AML-193 (cell line): ENCODE measurements at places on chromosomes 5 and 9.

DNA sequence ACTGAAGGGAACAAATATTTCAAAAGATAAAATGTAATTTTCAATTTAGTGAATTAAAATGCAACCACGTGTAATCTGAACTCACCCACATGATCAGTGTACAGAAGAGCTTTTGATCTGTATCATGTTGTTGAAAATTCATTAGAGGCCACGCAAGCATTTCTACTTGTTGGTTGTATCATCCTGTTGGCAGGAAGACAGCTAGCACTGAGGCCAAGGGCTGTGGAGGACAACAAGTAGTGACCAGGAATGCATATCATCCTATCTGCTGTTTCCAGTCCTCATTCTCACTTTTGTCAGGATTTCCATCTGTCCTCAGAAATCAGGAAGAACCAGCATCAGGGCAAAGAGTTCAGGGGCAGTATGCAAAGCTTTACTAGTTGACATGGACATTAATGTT, 29.9 kb upstream of the CKS2 start:
- DNase-seq = no peak

- DNase-seq = no peak
Measured at GRCh38 chr5:14445576-14446290, 135.9 kb upstream of the OTULINL start.

DNA sequence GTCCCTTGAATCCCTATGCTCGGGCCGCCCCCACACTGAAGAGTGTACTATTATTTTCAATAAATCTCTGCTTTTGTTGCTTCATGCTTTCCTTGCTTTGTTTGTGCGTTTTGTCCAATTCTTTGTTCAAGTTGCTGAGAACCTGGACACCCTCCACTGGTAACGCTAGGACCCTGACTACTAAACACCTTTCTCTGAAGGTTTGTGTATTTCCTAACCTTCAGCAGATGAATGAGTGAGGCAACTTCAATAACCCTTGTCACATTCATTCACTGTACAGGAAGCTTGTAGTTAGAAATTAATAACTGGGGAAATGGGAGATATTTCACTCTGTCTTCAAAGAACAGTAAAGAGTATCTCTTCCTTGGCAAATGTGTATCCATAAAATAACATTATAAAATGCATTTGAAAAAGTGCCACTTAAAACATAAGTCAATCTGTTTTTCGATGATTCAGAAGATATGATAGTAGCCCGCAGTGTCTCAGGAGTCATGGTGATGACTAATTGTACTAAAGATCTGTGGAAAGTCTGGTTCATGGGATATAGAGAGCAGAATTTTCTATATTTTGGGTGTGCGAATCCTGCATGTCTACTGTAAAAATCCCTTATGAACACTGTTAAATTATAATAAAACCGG, 43.2 kb upstream of the ANKH start:
- DNase-seq = no peak

DNA sequence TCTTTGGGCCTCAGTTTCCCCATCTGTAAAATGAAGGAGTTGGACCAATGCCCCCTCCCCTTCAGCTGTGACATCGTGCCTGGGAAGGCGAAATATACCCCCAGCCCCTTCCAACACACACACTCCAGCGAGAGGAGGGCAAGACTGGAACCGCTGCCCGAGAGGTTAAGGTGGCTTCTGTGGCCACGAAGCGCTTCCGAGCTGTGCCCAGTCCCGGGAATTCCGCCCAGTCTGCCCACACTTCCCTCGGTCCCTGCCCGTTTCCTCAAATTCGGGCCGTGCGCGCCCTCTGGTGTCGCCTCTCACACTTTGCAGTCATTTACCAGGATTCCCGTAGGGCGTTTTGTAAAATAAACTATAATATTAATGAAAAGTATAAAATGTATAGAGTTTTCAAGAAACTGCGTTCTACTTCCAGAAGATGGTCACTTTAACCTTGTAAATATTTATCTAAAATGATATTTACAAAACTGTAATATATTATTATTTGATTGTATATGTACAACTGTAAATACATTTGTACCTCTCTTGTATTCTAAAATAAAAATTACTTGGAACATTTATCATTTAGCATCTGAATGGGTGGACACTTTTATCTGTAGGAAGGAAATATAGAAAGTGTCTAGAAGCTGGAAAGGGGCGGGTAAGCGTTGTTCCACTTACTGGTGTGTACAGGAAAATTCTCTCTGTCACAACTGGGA, 11.0 kb upstream of the EXOSC2 start:
- peak; percentile 53 for DNase-seq

- no peak for DNase-seq
Measured at GRCh38 chr5:146751054-146751453, 127.5 kb downstream of the PPP2R2B start.

- DNase-seq = no peak
Measured at GRCh38 chr5:130155345-130156011, 251.2 kb downstream of the CHSY3 start.

- DNase-seq = no peak
Measured at GRCh38 chr5:9818340-9818845, 188.2 kb upstream of the TAS2R1 start.

DNA sequence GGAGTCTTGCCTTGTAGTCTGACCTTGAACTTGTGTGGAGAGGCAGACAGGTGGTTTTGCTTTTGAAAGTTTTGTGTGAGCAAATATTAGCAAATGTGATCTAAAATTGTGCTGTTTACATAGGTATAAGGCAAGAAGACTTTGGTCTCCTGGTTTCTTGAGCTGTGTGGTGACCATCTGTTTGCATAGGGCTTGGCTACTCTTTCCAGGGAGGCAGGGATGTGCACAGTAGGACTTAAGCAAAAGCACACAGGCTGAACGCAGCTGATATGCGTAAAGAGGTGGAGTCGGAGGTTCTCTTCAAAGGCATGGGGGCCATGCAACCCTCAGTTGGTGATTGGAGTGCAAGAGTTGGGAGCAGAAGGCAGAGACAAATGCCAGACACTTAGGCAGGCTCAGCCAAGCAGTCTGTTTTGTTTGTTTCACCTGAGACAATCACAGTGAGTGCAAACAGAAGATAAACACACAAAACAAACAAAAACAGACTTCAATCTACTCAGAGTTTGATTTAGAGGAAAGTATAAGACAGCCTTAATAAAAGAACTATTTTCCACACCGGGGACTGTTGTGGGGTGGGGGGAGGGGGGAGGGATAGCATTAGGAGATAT, 744.2 kb downstream of the MTRR start:
- DNase-seq = no peak

DNA sequence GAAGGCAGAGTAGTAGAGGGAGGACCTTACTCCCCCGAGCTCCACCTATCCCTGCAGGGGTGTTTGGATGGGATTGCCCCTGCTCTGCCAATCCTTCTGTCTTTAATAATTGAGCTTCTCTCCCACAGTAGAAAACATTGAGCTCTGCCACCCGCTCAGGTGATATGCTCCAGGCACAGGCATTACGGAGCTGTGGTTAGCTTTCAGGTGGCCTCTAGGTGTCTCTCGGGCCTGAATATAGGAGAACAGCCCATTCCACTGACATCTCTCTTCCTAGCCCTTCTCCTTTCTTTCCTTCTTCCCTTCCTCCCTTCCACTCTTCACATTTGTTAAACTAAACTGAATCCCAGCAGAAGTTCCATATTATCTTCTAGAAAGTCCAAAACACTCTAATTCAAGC, 203.4 kb downstream of the SYK start:
- no peak for DNase-seq

- DNase-seq = no peak
Measured at GRCh38 chr9:93890436-93890935, 64.7 kb downstream of the BARX1 start.

- no peak for DNase-seq
Measured at GRCh38 chr9:81394881-81395675, 294.3 kb downstream of the TLE1 start.

DNA sequence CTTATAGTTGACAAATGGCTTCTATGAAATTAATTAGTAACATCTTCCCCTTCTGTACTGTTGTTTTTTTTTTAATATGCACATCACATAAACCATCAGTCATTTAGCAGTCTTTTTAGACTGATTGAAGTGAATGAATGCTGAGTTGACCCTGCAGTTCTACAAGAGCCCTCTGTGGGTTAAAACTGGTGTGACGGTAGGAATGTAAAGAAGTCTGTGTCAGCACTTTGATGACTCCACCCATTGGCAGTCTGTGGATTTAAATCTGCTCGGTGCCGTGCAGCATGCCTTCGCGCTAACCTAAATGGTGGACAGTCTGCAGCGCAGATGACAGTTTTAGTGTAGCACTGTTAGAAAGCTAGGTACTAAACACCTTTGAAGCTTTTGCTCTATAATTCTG, 3.1 kb downstream of the GTF3C4 start:
- peak; percentile 52 for DNase-seq

DNA sequence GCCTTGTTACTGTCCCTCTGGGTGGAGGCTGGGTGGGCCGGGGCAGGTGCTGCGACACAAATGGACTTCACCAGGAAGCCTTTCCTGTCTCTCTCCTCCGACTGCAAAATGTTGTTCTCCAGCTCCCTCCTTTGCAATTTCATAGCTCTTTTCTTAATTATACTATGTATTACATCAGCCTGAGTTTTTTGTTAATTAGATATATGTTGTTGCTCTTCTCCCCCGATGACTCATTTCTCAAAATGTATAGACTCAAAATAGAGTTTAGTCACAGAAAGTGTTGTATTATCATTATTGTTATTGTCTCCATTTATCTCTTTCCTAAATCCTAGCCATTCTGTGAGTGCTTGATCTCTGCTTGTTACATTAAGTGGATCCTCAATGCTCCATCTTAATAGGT, 122.4 kb upstream of the OSMR start:
- DNase-seq = no peak

DNA sequence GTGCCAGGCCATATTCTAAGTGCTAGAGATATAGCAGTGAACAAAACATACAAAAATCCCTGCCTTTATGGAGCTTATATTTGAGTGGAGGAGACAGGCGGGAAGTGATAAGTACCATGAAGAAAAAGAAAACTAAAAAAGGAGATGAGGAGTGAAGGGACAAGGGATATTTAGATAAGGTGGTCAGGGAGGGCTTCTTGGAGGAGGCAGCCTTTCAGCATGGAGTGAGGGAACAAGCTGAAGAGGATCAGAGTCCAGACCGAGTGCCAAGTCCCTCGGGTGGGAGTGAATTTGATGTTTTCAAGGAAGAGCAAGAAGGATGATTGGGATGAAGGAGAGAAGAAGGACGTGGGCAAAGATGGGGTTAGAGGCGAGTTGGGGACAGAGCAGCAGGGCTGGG, 190.5 kb downstream of the FSTL4 start:
- no peak for DNase-seq

DNA sequence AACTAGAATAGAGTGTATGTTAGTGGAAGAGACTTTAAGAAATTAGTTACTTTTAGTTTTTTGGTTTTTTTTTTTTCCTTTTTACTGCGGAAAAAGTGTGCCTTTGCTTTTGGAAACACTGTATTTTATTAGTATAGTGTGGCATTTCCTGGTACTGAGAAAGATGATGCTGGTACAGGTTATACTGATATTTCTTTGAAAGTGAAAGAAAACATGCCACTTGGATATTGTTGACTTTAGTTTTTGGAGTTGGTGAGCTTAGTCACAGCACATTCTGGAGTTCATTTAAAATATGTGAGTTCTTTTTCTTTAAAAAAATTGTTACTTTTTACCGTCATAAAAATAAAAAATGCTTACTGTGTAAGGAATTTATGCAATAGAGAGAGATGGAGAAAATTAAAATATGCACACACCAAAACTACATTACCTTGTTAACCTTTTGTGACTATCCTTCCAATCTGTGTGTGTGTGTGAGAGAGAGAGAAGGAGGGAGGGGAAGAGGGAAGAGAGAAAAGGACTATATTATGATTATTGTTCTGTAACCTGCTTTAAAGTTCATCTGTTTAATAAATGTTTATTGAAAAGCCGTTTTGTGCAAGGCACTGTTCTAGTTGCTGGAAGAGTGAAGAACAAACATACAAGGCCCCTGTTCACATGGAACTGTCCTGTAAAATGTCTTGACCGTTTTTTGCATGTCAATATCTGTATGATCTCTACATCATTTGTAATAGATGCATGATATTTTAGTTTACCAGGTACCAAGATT, 1.9 kb downstream of the UGCG start:
- DNase-seq = no peak

DNA sequence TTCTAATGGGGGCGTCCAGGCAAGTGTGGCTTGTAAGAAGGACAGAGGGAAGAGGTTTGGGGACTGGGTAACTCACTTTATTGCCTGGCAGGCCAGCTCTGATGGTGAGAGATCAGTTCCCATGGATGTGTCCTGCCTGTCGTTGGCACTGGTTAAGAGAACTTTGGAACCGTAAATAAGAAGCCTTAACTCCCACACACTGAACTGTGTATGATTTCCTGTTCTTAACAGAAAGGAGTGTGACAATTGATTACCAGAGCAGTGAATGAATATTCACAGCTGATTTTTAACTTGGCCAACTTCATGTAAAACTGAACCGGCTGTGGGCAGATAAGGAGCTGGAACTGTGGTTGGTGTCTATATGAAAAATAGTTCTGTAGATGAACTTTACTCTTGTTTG, 63.2 kb downstream of the MEGF10 start:
- no peak for DNase-seq

GRCh38 chr5:25345240-25345771, 700.5 kb upstream of the CDH10 start:
- DNase-seq = no peak

GRCh38 chr5:149452665-149453617, 73.8 kb upstream of the IL17B start:
- DNase-seq = no peak

DNA sequence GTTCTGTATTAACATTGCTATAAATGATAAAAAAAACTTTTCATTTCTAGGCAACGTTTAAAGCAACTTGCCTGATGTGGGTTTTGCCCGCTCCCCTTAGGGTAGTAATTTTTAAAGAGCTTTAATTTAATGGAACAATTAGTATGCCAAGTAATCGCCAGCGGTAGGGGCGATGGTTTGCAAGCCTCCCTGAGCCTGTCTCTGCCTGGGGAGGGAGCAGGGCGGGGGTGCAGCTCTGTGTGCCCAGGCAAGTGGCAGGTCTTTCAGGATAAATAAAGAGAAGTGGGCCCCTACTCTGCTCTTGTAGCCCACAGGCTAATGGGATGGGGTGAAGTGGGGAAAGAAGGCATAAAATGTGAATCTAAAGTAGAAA, 13.8 kb upstream of the TGFBI start:
- DNase-seq = no peak

DNA sequence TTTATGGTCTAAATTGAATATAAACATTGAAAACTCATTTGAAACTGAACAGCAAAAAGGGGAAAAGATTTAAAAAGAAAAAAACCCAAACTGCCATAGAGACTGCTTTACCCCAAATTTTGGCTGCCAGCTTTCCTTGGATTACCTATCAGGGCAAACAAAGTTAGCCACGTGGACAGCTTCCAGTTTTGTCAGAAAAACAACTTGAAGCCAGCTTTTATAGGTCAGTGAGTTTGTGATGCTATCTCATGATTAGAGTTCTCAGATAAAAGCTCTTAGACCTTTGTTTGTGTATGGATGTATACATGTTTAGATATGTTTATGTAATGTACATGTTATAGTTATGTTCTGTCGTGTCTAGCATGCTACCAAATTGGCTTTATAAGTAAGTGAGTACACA, 16.1 kb downstream of the FBP2 start:
- no peak for DNase-seq

GRCh38 chr9:37417857-37418618, 4.5 kb upstream of the GRHPR start:
- no peak for DNase-seq
